ENCODE measurements at places on chromosomes 16 and 17.

DNA sequence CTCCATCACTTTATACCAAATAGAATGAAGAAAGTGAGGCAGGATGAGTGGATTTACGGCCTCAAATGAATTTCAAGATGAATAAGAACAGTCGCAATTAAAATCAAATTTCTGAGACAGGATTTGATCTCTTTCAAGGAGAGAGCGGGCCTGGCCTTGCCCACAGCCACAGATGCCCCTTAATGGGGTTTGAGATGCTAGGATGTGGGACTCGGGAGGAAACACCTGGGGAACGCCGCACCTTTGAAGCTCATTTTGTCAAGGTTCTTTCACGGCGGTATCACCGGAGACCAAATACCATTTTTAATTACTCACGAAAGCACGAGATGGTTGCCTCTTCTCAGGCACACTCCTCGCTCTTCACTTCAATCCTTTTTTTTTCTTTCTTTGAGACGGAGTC lies 178.1 kb upstream of the SDK2 start:
- DNase-seq = no peak

- no peak for DNase-seq
These were observed 910 bp downstream of the ITGAL start for GRCh38 chr16:30473231-30474073.

GRCh38 chr16:83586461-83587200 lies 221.1 kb upstream of the HSBP1 start:
- no peak for DNase-seq

DNA sequence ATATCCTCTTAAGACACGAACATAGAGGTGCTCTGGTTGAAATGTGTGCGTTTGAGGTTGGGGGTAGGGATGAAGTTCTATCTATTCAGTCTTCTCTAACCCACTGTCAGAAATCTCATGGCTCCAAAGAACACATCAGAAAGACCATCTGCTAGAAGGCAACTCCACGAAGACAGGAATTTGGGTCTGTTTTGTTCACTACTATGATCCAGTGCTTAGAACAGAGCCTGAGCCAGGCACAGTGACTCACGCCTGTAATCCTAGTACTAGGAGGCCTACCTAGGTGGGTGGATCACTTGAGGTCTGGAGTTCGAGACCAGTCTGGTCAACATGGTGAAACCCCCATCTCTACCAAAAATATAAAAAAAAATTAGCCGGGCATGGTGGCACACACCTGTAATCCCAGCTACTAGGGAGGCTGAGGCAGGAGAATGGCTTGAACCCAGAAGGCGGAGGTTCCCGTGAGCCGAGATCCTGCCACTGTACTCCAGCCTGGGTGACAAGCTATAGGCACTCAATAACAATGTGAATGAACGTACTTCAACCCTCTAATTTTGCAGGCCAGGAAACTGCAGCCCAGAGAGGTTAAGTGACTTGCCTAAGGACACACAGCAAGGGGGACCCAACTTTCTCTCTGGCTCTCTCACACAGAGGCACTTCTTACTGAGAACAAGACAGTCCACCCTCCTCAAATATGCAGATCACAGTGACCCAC lies 2.3 kb downstream of the CASKIN2 start:
- no peak for DNase-seq

- DNase-seq = no peak
These were observed 7.5 kb downstream of the SLC13A2 start for GRCh38 chr17:28480799-28481571.

DNA sequence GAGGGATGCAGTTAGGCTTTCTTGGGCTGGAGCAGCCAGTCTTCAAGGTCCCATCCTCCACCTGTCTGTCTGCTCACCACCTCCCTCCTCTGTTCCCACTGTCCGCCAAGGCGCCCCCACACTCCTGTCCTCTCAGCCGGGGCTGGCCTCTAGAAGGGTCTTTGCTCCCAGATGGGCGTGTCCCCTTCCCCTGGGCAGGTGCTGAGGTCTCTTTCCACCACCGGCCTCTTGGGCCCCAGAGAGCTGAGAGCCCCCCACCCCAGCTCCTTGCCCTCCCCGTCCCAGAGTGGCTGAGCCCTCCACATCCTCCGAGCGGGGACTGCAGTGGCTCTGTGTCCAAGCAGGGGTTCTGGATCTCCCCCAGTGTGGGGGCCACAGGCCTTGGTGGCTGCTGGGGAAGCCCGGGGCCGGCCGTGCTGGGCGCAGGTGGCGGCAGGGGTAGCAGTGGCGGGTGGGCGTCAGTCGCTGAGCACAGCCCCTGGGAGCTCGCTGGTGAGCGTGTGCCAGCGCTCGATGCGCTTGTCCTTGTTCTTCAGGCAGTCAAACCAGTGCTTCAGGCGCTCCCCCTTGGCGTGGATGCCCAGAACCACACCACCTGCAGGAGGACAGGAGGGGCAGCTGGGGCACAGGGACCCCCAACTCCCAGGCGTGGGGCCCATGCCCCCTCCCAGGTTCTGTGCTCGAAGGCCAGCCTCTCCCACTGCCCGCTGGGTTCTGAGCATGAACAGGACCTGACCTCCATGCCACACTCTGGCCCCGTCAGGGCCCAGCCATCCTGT lies 9.8 kb downstream of the SCGB1C2 start:
- no peak for DNase-seq

DNA sequence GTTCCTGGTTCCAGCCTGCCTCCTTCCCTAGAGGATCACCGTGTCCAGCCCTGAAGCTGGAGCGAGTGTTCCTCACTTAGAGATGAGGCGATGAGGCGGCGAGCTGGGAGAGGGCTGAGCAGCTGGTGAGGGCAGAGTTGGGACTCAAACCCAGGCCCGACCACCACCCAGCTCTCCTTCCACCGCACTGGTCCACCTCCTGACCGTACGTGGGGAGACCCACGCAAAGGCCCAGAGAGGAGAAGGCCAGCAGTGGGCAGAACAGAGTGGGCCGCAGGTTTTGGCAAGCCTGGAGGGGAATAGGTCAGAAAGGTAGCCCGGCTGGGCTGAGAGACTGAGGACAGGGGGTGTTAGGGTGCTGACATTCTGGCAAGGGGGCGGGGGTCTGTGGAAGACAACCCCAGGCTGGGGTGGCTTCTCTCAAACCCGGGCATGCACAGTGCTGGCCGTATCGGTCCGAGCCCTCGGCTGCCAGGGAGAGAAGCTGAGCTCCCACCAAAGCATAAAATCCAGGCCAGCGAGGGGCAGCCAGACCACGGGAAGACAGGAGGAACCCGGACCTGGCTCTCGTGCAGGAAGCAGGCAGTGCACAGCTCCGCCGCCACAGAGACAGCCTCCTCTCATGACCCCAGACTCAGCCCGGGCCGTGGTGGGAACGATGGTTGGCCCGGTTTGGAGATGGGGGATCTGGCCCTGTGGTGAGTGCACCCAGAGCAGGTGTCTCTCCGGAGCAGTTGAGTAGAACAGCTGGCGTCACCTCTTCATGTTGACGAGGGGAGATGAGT lies 24.9 kb downstream of the MLYCD start:
- DNase-seq = no peak

Data from CMK (cell line).